ENCODE measurements at places on chromosomes 16 and 17. TPM values are rescaled to one million over a fixed set of nuclear protein-coding genes. Genes with fewer than 3 reads are reported as not detected.
A peak's percentile ranks its signal among the peaks of the same experiment; 100 is the strongest.

DNA sequence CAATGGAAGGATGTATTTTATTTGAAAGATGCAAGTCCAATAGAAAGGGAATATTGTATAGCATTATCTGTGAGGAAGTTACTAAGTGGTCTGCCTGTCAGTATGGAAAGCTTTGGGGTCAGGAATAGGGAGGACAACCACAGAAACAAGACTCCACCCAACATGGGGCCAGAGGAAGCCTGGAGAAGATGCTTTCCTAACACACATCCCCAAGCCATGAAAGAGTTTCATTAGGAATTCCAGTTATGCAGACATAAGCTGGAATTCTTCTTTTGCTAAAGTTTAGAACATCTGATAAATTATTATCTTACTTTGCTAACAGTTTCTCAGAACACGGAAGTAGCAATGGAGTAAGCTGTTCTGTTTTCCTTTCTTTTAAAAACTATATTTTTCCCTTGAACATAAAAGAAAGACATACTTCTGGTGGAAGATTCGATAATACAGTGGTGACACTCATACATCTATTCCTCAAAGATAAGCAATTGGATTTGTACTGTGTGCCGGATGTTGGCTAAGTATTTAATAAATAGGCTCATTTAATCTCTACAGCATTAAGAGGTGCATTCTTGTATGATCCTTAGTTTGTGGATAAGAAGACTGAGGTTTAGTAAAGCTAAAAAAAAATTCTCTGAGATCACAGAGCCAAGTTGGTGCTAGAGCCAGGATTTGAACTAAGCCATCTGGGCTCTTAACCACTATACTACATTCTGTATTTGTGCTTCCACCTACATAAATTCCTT, 51.0 kb upstream of the GAS7 start:
- H3K4me3 ChIP-seq, result no peak overlapping the region
- no peaks in the 10 kb centered on the region for H3K27me3 ChIP-seq
- no peak for DNase-seq
- no peak overlapping the region for H3K27ac ChIP-seq
- no peaks in the 10 kb centered on the region for H3K36me3 ChIP-seq

DNA sequence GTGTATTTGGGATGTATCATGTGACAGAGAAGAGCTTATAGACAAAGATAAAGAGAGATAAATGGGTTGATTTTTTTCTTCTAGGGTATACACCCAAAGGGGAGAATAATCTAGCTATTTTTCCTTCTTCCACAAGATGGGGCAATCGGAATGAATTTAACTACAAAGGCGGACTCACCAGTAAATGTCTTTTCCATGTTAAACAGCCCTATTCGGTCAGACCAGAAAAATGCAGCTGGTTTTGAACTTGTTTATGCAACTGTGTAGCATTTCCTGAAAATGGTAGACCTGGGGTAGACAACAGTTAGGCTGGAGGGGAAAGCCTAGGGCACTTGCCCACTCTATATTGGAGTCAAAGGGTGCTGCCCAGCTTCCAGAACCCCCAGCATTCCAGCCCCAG, 477.1 kb downstream of the TOX3 start:
- H3K27ac ChIP-seq, result no peak overlapping the region
- no peaks in the 10 kb centered on the region for H3K4me1 ChIP-seq
- DNase-seq, result no peak
- no peak overlapping the region for H3K4me3 ChIP-seq

DNA sequence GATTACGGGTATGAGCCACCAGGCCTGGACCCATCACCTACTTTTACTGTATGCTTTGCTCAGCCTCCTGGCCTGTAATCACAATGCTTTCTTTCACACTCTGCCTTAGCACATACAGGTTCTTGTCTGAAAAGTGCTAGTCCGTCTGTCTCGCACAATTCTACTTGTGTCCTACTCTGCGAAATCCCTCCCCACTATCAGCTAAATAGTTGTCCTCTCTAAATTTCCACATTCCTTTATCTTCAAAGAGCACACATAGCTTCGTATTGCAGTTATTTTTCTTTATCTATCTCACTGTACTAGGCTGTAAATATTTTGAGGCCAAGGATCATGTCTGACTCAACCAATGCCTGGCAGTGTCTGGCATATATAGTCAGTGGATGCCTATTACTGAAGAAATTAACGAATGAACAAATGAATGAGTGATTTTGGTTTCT, 38.5 kb upstream of the ETV4 start:
- H3K4me3 ChIP-seq, result no peak overlapping the region
- no peaks in the 10 kb centered on the region for H3K27me3 ChIP-seq
- H3K36me3 ChIP-seq, result no peaks in the 10 kb centered on the region
- H3K27ac ChIP-seq, result no peak overlapping the region
- no peak for DNase-seq
- H3K4me1 ChIP-seq, result no peaks in the 10 kb centered on the region

- H3K36me3 ChIP-seq, result no peaks in the 10 kb centered on the region
- peak overlapping the region; percentile 66 for H3K4me3 ChIP-seq
- no peaks in the 10 kb centered on the region for H3K27me3 ChIP-seq
- peak overlapping the region; percentile 62 for H3K27ac ChIP-seq
- DNase-seq, result no peak
Observed at GRCh38 chr16:58026705-58027160, 1.2 kb downstream of the MMP15 start.

- no peak for DNase-seq
- no peak overlapping the region for H3K4me3 ChIP-seq
- no peak overlapping the region for H3K27ac ChIP-seq
- no peaks in the 10 kb centered on the region for H3K4me1 ChIP-seq
- peaks cover 21% of the 10 kb centered on the region for H3K27me3 ChIP-seq
- no peaks in the 10 kb centered on the region for H3K36me3 ChIP-seq
Observed at GRCh38 chr16:27098366-27099049, 31.8 kb downstream of the C16orf82 start.

DNA sequence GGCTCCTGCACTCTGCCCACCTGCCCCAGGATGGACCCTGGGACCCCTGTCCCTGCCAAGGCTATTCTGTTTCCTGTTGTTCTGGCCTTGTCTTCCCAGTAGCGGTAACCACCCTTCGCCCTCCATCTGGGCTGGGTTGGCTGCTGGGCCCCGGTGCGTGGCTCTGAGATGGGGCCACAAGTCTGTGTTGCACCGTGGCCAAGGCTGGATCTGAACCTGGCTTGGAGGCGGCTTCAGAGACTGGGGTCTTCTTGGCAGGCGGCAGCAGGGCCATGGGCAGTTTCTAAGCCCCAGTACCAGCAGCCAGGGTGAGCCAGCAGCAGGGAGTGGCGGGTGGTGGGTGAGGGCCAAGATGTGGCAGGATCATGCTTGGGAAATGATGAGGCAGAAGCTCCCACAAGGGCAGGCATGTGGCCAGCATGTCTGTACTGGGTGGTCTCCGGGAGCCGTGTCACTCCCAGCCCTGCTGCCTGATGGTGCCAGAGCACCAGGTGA, 12.6 kb downstream of the MAP2K3 start:
- no peak for DNase-seq
- H3K4me3 ChIP-seq, result no peak overlapping the region
- no peak overlapping the region for H3K27ac ChIP-seq
- peaks cover 58% of the 10 kb centered on the region for H3K36me3 ChIP-seq

The MT1G gene
- 22.1 TPM for total RNA-seq

The FOXO3B gene
- 2.2 TPM for total RNA-seq

Data from left lung (tissue), 14 donors.